Suppressor macrophage (primary cell): ENCODE measurements at places on chromosomes 4 and X.
A peak's percentile ranks its signal among the peaks of the same experiment; 100 is the strongest.

- DNase-seq, result peak; percentile 12
Measured at GRCh38 chr4:498328-498904, 540 bp downstream of the ZNF721 start.

- DNase-seq, result no peak
Measured at GRCh38 chr4:82500435-82501153, 61.2 kb downstream of the TMEM150C start.

DNA sequence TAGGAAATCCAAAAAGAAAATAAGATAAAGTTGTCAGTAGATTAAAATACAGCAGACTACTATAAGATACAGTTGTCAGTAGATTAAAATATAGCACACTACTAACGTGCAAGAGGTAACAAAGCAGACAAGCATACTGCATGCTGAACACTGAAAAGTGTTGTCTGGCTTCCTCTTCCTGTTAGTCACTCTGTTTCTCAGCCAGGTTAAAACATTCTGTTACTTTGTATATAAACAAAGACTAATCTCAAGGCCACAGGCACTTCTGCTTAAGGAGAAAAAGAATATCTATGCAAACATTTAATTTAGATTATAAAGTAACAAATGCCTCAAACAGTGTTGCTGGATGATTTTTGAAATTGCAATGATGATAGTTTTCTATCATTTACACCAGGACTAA lies 41.0 kb upstream of the SCD5 start:
- no peak for DNase-seq

- no peak for DNase-seq
Measured at GRCh38 chrX:110046001-110046400, 43.1 kb downstream of the TMEM164 start.

DNA sequence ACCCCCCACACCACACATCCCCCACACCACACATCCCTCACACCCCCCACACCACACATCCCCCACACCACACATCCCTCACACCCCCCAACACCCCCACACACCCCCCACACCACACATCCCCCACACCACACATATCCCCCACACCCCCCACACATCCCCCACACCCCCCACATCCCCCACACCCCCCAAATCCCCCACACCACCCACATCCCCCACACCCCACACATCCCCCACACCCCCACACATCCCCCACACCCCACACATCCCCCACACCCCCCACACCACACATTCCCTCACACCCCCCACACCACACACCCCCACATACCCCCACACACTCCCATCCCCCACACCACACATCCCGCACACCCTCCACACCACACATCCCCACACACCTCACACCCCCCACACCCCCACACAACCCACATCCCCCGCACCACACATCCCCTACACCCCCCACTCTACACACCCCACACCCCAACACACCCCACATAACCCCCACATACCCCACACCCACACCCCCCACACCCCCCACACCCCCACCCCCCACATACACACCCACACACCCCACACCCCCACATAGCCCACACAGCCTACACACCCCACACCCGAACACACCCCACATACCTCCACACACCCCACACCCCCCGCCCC lies 172.9 kb downstream of the DCLK2 start:
- no peak for DNase-seq
